ENCODE measurements at places on chromosomes 7 and 10.

- DNase-seq = no peak
These were observed 12.2 kb downstream of the KCNMA1 start for GRCh38 chr10:77625379-77625778.

GRCh38 chr7:17486835-17487234 is 188.4 kb downstream of the AHR start:
- no peak for DNase-seq

- DNase-seq = no peak
These were observed 131.0 kb upstream of the PALS2 start for GRCh38 chr7:24442170-24442777.

GRCh38 chr10:82378146-82378545 is 503.2 kb downstream of the NRG3 start:
- DNase-seq = no peak

DNA sequence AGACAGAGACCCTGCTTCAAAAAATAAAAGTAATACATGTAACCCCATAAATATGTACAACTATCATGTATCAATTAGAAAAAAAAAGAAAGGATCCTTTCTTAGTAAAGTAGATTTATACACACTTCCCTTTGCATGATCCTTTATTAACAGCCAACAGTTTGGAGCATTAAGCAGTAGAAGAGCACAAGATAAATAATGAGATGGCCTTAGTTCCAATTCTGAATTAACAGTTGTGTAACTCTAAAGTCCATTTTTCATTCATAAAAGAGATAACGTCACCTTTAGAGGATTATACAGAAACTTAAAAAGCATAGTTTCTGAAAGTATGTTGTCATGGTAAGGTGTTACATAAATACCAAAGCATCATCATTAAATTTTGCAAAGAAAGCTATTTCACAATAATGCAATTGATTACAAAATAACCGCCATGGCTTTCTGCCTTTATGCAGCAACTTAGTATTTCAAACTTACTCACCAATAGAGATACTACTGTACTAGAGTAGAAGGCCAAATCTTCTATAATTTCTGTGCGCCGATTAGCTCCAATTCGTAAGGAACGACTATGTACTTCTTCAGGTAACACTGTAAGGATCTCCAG is 40.3 kb downstream of the TNPO3 start:
- no peak for DNase-seq

- DNase-seq = no peak
These were observed 371.8 kb upstream of the KCND2 start for GRCh38 chr7:119900996-119901672.

GRCh38 chr10:15515202-15515601 is 144.1 kb upstream of the FAM171A1 start:
- DNase-seq = no peak

DNA sequence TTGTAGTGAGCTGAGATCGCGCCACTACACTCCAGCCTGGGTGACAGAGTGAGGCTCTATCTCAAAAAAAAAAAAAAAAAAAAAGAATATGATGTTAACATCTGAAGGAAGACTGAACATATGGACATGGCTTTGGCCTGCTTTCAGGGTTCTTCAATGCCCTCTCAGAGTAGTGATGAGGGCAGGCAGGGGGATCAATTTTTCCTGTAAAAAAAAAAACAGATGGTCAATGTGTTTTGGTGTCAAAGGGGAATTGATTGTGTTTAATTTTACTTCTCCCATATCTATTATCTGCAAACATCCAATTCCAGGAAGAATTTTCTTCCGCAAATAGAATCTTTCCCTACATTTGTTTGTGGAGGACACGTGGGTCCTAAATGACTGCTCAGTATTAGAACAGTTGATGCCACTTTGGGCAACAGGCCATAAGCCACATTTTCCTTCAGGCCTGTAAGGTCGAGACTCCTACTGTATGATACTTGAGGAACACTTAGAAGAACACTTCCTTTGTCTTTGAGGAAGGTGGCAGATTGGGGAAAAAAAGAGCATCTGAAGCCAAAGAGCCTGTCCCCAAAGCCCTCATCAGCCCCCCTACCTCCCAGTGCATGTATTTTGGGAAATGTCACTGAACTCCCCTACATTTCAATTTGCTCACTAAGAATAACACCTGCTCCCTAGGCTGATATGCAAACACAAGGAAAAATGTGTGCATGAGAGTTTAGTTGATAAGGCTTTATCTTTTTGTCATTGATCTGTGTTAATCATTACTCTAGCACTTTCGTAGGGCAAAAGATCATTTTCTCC is 28.3 kb downstream of the MGAM2 start:
- DNase-seq = no peak

DNA sequence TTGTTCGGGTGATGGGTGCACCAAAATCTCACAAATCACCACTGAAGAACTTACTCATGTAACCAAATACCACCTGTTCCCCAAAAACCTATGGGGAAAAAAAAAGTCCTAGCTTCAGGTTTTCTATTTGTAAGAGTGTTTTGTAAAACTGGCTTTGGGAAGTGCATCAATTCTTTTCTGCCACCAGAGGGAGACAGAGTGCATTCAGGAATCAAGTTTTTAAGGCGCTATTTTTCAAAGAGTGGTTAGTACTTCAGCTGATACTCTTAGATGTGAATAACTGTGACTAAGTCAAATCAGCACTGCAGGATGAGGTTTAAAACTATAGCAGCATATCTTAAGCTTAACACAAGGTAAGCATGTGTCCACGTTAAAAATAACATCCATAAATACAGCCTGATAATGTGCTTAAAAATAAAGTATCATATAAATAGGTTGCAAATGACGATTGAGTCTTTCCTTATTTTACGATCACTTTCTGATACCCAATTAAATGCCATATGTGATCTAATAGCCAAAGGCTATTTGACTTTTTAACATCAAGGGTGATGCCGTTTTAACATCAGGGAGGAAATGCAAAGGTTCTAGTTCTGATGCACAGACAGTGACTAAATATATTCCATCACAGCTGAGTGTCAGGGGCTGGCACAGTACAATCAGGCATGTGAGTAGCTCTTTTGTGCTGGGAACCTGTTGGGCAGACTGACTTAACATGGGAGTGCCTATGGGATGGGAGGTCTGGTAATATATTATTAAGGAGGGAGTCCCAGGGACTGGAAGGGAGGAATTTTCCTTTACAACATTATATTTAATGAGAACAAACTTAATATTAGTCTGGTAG is 10.6 kb upstream of the LYZL2 start:
- peak; percentile 72 for DNase-seq

DNA sequence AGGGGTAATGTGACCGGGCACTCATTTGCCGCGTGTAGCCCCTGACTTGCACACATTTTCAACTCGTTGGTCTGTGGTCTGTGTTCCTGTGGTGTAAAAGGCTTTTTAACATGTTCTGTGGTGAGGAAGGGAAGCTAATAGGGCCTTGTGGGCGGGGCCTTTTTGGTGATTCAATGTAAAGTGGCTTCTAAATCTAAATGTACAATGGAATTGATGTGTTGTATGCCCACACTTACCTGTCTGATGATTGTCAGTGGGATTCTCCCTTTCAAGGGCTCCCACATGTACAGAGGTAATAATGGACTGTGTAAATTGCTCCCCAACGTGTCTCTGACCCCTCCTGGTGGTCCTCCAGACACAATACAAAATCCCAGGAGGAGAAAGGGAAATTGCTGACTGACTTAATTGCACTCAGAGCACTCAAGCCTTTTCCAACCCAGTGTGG is 43.1 kb upstream of the GATAD1 start:
- DNase-seq = peak; percentile 18

DNA sequence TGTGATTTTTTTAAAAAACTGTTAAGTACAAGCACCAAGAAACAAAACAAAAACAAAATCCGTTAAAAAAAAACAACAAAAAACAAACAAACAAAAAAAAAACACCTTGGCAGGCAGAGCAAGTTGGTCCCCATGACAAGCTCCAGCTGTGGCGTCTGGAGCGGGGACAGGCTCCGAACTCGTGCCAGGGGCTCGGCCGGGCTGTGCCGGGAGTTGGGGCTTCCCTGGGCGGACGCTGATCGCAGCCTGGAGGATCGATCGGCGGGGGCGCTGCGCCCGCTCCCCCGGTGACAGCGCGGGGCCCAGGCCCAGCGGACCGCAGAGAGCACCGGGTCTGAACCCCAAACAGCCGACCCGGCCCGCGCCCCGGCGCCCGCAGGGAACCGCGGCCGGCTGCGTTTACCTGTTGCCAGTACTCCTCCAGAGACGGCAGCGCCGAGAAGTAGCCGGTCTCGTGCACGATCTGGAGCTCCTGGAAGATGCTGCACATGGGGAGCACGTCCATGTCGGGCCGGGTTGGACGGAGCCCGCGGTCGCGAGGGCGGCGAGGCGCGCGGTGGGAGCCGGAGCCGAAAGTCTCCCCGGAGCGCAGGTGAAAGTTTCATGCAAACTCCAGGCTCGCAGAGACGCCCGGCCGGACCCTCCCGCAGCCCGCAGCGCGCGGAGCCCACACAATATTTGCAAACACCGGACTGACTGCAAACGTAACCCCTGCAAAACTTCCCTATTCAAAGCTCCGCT is at the start of gene KLF6:
Gene KLF6, minus strand, starts transcription at position 700 of the 741 bp plus-strand sequence. Its CDS starts 195 bp downstream, at position 505.
- DNase-seq = peak; percentile 38

All from ELR (cell line).